ENCODE measurements at places on chromosomes 7 and 10. TPM values are rescaled to one million over a fixed set of nuclear protein-coding genes. Genes with fewer than 3 reads are reported as not detected.

The NXPH1 gene
- total RNA-seq, result not detected

The BMPER gene
- 0.32 TPM for total RNA-seq

The GIMAP1 gene
- total RNA-seq, result 23.9 TPM

The STK31 gene
- 0.94 TPM for total RNA-seq

The NME8 gene
- 23.5 TPM for total RNA-seq

The HPSE2 gene
- not detected for total RNA-seq

The TSPAN33 gene
- 4.0 TPM for total RNA-seq

The MYO3A gene
- not detected for total RNA-seq

The NEUROG3 gene
- not detected for total RNA-seq

The CPVL gene
- total RNA-seq, result 4.9 TPM

The PDZD7 gene
- 0.52 TPM for total RNA-seq

The CALML3 gene
- not detected for total RNA-seq

The MUC3A gene
- total RNA-seq, result 0.24 TPM

The WIPF3 gene
- total RNA-seq, result not detected

The HOXA4 gene
- total RNA-seq, result 0.52 TPM

The SMKR1 gene
- 4.9 TPM for total RNA-seq

The LRRC18 gene
- total RNA-seq, result not detected

The CROT gene
- total RNA-seq, result 17.5 TPM

The NKX2-3 gene
- not detected for total RNA-seq

The DYDC1 gene
- total RNA-seq, result not detected

The GIMAP6 gene
- total RNA-seq, result 51.9 TPM

The ANXA8 gene
- not detected for total RNA-seq

The SRGN gene
- 636 TPM for total RNA-seq

The CYP17A1 gene
- not detected for total RNA-seq

The PRRT4 gene
- total RNA-seq, result 0.42 TPM
